ENCODE measurements at places on chromosomes 6 and 20.

DNA sequence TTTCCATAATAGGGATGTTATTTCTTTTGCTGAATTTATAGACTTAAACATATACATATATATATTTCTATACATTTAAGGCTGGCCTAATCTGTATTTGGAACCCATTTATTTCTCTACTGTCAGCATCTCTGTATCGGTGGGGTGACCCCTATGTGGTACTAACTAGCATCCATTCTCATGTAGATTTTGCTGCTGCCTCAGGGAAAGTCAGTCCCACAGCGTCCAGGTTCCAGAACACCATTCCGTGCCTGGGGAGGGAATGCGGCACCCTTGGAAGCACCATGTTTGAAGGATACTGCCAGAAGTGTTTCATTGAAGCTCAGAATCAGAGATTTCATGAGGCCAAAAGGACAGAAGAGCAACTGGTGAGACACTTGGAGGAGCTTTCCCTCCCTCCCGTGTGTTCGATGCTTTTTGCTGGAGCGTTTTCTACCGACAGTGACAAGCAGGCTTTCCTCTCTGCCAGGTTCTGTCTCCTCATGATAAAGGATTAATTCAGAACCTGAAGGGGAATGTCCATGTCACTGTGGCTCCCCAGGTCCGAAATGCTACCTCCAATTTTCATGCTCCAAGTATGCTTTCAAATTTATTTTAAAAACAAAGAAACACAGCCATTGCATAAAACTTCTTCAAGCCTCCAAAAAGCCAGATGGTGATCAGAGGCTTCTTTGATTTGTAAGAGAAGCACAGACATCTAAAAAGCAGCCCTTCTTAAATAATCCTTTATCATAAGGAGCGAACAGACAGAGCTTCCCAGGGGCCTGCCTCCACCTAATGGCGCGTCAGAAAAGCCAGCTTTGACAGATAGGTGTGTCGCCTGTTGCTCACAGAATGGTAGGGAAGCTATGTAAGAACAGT, 13.1 kb downstream of the TNFAIP3 start:
- no peak for DNase-seq

- no peak for DNase-seq
Observed at GRCh38 chr20:2619961-2620595, 32.4 kb upstream of the NOP56 start.

GRCh38 chr6:29809249-29809648, 18.4 kb upstream of the HLA-G start:
- no peak for DNase-seq

- DNase-seq: no peak
Observed at GRCh38 chr20:23622839-23623343, 14.9 kb downstream of the CST3 start.

DNA sequence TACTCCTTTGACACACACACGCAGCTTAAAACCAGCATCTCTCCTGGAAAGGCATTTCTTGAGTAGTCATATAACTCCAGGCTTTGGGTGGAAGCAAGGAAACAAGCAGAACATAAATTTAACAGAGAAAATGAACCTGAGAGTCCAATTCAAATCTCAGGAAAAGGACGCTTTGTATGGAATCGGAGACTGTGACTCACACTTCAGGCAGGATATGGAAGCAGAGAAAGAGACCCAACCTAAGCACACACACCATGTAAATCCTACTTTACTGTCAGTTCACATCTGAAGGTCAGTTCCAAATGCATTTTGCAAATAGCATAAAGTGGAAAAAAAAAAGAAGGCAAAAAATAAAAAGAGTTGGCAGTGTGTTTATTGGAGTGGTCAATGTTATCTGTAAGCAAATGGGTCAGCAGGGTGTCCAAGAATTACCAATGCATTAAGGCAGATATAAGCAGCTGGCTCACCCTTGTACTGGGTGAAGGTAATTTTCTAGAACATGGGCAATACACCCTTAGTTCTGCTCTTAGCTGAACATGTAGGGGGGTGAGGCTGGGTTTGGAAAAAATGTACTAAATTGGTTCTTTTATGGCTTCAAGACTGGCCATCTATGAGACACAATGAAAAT, 283.7 kb upstream of the NT5E start:
- no peak for DNase-seq

DNA sequence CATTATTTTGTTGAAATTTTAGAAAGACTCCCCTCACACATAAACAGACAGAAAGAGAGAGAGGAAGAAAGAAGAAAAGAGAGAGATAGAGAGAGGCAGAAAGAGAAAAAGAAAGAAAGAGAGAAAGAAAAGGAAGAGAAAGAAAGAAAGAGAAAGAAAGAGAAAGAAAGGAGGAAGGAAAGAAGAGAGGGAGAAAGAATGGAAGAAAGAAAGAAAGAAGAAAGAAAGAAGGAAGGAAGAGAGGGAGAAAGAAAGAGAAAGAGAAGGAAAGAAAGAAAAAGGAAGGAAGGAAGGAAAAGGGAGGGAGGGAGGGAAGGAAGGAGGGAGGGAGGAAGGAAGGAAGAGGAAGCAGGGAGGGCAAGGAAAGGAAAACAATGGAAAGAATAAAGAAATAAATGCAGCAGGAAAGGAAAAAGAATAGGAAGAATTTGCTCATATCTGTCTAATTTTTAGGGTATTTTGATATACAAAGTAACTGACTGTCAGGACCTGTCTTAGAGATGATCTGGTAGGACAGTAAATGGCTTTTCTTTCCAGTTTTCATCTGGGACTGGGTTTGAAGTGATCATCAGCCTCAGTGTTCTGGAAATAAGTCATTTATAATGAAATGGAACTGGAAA, 325.6 kb downstream of the LAMA2 start:
- DNase-seq: no peak
